ENCODE measurements at places on chromosomes 4 and X. TPM values are rescaled to one million over a fixed set of nuclear protein-coding genes. Genes with fewer than 3 reads are reported as not detected.

The PAGE2 gene
- total RNA-seq: not detected

The SEPTIN11 gene
- total RNA-seq: 49.5 TPM

The GPC4 gene
- total RNA-seq: 0.26 TPM

The GUCY1A1 gene
- total RNA-seq: 0.79 TPM

The ERAS gene
- not detected for total RNA-seq

The NR3C2 gene
- total RNA-seq: 0.77 TPM

The RNF113A gene
- 13.2 TPM for total RNA-seq

The CXXC4 gene
- total RNA-seq: not detected

The SATL1 gene
- not detected for total RNA-seq

The CXorf58 gene
- total RNA-seq: not detected

The SYTL4 gene
- total RNA-seq: 0.77 TPM

Data from bronchial epithelial cell (primary cell).